Hypothalamus (tissue), 51 donors: ENCODE measurements at places on chromosomes 4 and X.

DNA sequence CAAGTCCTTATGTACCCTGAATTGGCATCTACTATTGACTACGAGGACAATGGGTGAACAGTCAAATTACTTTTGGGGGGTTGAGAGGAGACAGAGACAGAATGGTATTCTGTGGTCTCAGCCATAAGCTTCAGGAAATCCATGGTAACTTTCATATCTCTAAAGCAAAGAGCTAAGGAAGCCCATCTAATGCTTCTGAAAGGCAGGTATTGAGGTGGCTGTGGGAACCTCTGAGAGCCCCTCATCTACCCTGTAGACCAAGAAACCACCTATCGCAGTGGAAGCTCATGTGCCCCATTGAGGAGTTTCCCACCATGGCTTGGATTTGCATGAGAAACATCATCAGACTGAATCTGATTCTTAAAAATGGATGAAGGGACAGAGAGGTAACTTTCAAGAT is 23.1 kb upstream of the BMP2K start:
- no peak for DNase-seq

GRCh38 chrX:104172788-104173187 is 6.5 kb downstream of the FAM199X start:
- DNase-seq, result no peak

DNA sequence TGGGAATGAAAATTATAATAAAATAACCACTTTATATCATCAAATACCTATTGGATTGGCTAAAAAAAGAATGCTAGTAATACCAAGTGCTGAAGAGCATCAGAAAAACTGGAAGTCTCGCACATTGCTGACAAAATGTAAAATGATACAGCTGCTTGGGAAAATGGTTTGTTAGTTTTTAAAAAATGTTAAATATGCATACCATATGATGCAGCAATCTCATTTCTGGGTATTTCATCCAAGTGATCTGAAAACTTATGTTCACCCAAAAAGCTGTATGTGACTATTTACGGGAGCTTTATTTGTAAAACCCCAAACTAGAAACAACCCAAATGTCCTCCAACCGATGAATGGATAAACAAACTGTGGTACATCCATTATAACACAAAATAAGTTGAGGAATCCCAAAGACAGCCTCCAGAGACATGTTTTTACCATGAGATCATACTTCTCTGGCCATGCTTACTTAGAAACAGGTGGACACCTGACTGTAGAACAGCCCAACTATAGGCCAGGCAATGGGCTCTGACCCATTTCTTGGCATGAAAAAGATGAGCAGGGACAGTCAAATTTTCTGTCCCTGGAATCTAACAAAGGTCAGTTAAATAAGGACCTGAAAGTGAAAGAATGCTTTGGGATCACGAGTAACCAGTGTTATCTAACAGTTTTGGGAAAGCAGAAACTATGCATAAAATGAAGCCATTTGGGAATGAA is 47.5 kb upstream of the FAM120C start:
- DNase-seq, result no peak

DNA sequence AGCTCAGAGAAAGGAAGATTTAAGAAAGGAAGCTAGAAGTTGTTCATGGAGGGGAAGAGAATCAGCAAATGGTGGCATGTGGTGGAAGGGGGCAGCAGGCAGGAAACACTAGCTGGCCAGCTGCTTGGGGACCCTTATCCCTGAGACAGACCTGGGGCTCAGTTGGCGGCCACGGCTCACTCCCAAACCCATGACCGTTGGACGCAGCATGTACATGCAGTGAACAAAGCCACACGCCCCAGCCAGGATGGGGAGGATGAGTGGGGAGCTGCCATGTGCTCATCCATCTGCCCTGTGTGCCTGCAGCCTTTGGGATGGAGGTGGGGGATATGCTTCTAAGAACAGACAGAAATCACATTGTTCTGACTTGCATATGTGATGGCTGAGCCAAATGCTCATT is 155.2 kb upstream of the PABPC5 start:
- DNase-seq, result no peak

- DNase-seq, result no peak
Measured at GRCh38 chrX:49166914-49167739, 4.6 kb downstream of the MAGIX start.

- no peak for DNase-seq
Measured at GRCh38 chr4:36411338-36411737, 129.9 kb downstream of the DTHD1 start.

DNA sequence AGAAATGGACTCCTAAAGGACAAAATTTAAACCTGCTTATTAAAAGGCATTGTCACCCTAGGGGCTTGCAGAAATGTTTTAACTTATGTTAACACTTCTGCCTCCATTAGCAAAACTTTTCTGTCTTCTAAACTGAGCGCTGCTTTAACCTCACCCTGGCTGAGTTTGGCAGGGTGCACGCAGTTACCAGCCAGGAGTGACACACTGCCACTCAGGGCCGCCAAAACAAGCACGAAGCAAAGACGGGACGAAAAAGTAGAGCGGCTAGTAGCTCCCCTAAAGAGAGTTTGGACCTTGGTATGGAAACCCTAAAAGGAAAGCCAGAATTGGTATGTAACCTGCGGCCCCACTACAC is 23.8 kb upstream of the UVSSA start:
- DNase-seq, result no peak

DNA sequence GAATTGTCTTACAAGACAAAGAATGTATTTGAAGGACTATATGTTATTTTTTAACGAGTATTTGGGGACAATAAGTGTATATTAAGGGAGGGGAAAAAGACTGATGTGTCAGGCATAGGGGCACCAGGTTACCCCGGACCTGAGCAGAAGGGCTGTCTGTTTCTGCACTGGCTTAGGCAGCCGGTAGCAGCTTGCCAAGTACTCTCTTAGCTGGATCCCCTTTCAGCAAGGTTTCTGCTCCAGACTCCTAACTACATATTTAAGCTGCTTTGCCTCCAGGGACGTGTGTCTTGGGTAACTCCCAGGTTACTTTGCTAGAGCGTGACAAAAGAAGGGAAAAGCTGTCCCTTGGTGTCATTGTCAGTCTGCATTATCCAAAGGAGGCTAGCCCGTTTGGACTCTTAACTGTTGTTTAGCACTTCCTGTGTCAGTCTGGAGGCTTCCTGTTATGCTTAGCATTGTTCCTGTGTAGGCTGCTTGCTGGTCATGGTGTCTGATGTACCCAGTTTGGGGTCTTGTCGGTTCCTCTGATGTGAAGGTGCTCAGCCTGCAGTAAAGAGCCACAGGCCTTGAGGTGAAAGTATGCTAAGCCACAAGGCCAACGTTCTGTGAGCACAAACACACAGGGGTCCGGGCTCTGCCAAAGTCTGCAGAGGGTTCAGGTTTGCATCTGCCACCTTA is 11.6 kb downstream of the CXCR3 start:
- no peak for DNase-seq

DNA sequence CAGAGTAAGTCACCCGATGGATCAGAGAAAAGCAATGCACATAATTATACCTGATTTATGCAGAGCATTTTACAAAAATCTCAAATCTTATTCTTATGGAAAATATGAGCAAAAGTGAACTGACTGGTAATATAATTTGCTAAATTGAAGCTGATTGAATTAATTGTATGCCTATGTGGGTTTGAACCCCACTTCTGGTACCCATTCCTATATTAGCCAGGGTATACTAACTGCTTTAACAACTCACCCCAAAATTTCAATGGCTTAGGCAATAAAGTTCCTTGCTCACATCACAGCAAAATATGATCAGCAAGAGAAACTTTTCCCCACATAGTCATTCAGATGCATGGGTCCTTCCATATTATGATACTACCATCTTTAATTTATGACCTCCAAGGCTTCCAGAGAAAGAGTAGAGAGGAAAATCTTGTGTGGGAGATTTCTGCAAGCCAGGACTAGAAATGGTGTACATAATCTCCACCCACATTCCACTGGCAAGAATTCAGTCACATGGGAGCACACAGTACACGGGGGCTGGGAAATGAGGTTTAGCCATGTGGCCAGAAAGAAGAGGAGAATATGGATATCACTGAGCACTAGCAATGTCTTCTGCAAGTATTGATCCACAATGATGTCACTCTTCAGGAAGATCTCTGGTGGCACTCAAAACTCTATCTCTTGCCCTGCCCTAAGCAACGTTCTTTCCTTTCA is 640.7 kb downstream of the BCOR start:
- no peak for DNase-seq

GRCh38 chr4:137531168-137531985 is 917 bp downstream of the PCDH18 start:
- no peak for DNase-seq

DNA sequence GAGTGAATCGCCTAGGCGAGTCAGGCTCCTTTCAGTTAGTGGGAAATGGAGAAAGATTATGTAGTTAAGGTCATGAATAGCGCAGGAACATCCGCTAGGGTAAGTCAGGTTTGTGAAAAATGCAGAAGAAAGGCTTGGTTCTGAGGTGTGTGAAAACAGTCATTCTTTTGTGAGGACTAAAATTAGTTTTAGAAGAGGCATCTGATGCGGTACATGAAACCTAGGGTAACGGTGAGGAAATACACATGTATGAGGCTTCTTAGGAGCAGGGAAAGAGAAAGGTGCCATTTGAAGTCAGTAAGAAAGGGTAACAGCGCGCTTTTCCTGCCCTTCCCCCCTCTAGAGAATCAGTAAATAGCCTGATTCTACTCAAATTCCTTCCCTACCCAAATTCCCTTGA is 570 bp upstream of the RNF128 start:
- no peak for DNase-seq

DNA sequence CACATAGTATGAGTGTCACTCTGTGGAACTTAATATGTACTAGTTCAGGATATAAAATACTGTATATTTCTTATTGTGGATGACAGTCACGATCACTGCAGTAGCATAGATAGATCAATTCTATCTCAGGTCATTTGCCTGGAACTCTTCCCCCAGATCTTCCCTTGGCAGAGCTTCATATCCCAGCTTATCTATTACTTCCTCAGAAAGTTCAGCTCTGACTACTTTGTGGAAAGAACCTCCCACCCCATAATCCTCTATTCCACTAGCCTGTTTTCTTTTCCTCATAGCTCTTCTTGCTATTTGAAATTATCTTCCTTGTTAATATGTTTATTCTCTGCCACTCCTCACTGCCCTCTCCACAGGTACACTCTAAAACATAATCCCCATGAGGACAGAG is 10.9 kb downstream of the FAM241A start:
- no peak for DNase-seq

DNA sequence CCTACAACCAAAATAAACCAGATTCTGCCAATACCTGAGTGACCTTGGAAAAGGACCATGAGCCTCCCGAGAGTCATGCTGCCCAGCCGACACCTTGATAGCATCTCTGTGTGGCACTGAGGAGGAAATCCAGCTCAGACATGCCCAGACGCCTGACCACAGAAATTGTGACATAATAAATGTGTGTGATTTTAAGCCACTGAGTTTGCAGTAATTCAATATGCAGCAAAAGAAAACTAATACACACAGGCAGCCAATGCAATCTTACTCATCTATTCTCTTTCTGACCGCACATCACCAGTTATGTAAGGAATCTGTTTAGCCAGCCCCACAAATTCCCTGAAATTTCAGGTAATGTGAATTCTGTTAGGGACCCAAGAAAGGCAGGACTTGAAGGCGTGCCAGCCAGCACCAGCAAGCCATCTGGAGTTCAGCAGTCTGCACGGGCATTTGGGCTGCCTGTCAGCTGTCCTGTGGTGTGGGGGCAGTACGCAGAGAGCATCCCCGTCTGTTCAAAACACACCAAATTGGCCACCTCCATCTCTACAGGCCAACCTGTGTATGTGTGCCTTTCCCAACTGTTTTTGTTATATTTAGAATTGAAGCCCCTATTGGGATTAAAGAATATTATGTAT is 176.4 kb downstream of the NLGN4X start:
- DNase-seq, result no peak
